ENCODE measurements at places on chromosomes 11 and 22.

DNA sequence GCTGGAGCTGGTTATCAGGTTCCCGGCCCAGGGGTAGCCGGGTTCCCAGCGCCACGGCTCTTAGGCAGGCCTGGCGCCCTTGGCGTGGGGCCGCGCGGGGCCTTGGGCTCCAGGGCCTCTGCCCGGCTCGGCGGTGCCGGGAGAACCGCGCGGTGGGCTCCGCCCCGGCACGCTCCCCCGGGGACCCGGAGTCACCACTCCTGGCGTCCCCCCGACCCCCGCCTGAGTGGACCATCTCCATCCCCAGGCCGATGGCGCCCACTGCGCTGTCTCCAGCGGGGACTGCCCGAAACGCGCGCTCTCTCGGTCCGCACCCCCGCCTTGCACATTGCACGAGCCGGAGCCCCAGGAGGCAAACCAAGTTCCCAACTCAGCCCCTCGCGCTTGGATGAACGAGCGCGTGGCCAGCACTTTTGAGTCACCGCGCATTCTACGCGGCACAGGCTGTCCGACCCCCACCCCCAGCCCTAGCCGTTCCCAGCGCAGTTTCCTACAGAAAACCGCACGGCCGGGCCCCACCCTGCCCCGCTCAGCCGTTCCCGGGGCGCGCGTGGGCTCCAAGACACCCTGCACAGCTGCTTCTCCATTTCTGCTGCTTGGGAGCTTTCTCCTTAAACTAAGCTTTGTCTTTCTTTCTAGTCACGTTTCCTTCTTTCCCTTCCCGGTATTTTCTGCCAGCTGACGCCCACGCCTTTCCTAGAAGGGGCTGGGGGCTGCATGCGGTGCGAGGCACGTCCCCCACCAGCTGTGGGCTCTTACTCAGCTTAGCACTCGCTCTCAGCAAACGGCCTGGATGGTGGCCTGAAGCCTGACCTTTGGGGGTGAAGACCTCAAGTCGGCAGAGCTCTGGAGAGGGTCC is 650 bp upstream of the CHID1 start:
- peak; percentile 73 for DNase-seq

- no peak for DNase-seq
These were observed 44.8 kb upstream of the PTPN5 start for GRCh38 chr11:18836417-18836816.

GRCh38 chr11:70624598-70624993 is 226.3 kb downstream of the CTTN start:
- DNase-seq, result no peak

- DNase-seq, result peak; percentile 18
These were observed 44.8 kb downstream of the FAM83F start for GRCh38 chr22:40039482-40040115.

DNA sequence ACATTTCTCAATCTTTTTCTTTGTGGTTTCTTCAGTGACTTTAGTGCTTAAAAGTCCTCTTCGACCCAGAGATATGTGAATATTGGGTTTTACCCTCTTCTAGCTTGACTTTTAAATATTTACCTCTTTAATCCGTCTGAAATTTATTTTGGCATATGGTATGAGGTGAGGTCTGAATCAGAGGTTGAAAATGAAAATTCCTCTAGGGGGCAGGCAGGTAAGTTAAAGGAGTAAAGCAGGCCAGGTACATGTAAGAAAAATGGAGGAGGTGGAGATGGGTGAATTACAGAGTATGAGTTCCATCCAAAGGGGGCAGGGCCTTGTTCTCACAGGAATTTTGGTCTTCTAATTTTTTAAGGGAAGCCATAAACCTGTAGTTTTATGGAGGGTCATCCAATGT is 263.8 kb upstream of the NARS2 start:
- no peak for DNase-seq

DNA sequence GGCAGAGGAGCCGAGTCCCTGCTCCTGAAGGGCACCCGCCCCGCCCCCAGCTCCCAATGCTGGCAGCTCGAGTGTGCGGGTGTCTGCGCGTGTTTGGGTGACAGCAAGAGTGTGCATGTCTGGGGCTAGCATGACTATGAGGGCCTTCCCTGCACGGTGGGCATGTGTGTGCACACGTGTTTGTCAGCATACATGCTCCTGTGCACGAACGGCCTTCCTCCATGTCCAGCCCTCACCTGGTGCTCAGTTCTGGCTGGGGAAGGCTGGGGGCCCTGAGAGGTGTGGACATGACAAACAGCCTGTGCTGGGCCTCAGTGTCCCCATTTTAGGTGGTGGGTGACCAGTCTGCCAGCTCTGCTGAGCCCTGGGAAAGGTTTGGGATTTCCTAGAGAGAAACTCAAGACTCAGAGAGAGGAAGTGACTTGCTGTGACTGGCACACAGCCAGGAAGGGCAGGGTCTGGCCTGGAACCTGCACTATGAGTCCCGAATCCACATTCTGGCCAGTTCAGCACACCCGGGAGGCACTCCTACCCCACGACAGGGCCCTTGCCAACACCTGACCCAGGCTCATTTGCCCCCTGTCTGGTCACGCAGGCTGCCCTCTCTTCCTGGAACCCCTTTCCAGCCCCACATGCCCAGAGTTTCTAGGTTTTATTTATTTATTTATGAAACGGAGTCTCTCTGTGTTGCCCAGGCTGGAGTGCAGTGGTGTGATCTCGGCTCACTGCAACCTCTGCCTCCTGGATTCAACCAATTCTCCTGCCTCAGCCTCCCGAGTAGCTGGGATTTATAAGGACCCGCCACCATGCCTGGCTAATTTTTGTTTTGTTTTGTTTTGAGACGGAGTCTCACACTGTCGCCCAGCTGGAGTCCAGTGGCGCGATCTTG is 3.3 kb upstream of the SHISA8 start:
- peak; percentile 37 for DNase-seq

DNA sequence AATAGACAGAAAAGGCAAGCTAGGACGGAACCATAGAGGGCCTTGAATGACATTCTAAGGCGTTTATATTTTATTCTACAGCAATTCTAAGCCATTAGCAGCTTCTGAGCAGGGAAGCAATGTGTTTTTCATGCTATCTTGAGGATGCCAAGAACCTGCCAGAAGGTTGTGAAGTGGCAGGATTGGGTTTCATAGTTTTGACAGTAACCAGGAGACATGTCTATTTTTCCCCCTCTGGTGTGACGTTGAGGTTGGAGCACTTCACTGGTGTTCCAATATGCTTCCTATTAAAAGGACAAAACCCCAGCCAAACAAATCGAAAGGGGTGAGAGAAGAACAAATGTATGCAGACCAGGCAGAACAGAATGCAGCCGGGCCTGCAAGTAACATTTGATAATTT is 148.2 kb downstream of the SPATA19 start:
- no peak for DNase-seq

DNA sequence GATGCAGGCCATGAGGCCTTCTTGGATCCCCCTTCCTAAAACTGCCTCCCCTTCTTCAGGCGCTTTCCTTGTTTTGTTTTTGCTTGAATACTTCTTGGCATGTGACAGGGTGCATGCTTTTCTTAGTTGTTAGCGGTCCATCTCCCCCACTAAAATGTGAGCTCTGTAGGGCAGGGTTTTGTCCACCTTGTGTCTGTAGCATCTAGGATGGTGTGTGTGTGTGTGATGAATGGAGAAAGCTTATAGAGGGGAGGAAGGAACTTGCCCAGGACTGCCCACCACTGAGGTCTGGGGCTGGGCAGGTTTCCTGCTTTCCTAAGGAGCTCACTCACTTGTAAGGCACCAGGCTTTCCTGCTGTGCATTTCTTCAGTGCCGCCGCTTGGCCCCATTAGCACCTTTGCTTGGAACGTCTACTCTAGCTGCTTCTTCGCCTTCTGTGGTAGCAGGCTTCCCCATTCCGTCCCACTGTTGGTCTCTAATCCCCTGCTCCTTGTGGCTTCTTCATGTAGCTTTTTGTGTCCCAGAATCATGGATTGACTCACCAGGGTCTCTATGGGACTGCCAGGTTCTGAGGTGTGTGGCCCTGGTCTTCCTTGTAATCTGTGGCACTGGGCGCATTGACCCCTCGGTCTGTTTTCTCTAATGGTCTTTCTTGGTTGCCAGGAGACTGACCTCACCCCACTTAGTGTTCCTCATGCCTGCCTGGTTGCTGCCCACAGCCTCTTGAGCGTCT is 3.3 kb downstream of the DGCR8 start:
- DNase-seq, result no peak

DNA sequence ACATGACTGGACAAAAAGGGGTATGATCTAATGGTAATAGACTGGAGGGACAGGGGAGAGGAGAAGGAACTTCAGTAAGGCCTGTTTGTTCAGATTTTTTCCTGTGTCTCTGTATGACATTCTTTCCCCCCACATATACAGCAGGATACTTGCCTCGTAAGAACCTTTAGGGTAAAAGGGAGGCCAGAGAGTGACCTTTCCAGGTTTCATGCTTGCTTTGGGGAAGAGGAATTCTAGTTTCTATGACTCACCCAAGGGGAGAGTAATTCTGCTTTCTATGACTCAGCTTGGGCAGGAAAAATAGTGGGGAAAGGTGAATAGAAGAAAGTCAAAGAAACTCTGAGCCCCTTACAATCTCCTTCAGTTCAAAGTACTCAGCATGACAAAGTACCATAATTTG is 457.0 kb downstream of the DLG2 start:
- peak; percentile 45 for DNase-seq

- DNase-seq, result peak; percentile 81
These were observed 120.9 kb downstream of the ME3 start for GRCh38 chr11:86551288-86552092.

DNA sequence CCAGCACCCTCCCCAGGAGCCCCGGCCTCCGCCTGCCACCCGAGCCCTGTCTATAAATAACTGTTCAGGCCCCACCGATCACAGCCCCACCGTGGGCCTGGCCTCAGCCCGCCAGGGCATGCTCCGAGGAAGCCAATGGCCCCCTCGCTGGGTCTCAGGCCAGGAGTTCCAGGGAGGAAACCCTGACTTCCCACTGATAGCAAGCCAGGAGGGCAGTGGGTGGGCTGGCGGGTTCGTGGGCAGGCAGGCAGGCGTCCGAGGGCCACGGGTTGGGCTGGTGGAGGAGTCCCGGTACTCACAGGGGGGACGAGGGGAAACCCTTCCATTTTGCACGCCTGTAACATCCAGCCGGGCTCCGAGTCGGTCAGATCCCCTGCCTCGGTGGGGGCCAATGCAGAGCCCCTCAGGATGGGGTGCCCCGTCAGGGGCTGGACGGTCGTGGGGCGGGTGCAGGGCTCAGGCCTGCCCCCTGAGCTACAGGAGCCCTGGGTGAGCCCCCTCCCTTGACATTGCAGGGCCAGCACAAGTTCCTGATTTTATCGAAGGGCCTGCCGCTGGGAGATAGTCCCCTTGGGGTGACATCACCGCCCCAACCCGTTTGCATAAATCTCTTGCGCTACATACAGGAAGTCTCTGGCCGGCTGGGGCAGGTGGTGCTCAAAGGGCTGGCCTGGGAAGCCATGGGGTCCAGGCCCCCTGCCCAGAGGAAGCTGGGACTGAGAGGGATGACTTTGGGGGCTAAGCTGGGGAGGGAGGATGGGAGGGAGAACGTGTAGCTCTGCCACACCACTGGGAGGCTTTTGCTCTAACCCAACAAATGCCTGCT is at the start of gene SPI1:
TSS of gene SPI1 (minus strand) at position 538 of the 826 bp plus-strand sequence. CDS start at position 344, 194 bp downstream.
- no peak for DNase-seq

- DNase-seq, result peak; percentile 96
These were observed 548.0 kb downstream of the ETS1 start for GRCh38 chr11:128039140-128040021.

DNA sequence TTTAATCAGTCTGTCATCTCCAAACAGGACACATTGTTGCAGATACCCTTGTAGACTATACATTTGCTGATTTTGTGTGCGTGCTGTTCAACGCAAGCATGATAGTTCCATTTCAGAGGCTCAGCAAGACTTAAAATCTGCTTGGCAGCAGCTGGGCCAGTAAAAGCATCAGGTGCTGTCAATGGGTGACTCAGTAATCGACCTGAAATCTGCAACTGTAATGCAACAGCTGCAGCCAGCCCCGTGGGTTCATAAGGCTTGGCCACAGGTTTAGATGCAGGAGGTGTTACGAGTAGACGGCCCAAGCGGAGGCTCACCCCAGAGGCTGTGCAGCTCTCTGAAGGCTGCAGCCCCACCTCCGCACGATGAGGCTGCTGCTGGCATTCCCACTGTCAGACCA is 84.6 kb downstream of the NTM start:
- DNase-seq, result no peak

DNA sequence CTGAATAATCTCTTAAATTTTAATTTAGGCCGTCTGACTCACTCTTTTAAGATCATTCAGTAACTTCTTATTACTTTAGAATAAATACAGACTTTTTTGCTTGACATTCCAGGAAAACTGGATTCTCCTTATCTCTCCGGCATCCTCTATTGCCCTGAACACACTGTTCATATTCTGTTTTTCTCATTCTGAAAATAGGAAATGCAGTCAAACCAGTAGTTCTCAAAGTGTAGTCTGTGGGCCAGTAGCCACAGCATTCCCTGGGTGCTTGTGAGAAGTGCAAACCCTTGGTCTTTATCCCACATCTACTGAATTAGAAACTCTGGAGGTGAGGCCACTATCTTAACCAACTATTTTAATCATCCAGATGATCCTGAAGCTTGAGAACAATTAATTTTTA is 84.3 kb downstream of the PANX1 start:
- DNase-seq, result no peak

DNA sequence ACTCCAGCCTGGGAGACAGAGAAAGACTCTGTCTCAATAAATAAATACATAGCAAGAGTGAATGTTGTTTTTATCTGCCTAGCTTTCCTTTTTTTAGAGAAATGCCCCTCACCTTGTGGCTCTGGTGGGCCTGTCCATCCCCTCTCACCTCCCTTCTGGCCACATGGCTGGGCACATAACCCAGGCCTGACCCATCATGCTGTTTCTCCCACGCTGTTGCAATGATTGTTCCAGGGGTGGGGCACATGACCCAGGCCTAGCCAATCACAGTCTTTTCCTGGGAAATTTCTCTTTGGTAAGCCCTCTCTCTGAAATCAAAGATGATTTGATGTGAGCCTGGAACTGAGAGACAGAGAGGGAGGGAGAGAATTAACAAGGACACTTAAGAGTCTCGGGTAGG is 5.5 kb upstream of the CYTH4 start:
- no peak for DNase-seq

- peak; percentile 52 for DNase-seq
These were observed 16.9 kb upstream of the RAC2 start for GRCh38 chr22:37260901-37261336.

DNA sequence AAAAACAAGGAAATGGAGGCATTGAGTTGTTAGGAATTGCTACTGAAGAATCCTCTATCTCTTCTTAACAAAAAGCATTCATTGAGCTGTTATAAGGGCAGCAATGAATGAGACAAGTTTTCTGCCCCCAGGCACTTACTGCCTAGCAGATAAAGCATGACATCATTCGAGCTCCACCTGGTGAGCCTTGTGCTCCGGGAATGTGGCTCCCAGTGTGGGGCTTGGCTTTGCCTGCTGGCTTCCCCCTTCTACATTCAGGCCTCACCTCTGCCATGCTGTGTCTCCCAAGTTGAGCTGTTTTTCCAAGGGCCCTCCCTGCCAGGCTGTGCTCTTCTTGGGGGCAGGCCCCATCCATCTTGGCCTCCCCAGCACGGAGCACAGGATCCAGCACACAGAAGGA is 56.9 kb upstream of the EIF3D start:
- no peak for DNase-seq

DNA sequence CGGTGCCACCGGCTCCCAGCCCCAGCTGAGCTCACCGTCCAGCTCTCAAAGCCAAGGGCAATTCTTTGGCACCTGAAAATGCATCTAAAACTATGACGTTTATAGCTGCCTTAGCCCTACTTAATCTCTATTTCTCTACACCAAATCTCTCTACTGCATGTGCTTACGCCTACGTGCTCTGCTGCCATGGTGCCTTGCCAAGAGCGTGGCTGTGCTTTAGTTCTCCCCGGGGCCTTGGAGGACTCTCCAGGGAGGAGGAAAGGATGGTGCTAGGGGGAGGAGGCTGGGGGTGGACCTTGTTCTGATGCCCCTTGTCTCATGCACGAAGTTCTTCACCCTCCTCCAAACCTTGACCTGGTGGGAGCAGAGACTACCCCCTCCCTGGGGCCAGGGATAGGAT is 9.0 kb upstream of the BID start:
- no peak for DNase-seq
